MG63 (cell line): ENCODE measurements at places on chromosomes 16 and 17. TPM values are rescaled to one million over a fixed set of nuclear protein-coding genes. Genes with fewer than 3 reads are reported as not detected.

- peak; percentile 40 for DNase-seq
Observed at GRCh38 chr17:19383681-19384470, 3.1 kb downstream of the MFAP4 start.

DNA sequence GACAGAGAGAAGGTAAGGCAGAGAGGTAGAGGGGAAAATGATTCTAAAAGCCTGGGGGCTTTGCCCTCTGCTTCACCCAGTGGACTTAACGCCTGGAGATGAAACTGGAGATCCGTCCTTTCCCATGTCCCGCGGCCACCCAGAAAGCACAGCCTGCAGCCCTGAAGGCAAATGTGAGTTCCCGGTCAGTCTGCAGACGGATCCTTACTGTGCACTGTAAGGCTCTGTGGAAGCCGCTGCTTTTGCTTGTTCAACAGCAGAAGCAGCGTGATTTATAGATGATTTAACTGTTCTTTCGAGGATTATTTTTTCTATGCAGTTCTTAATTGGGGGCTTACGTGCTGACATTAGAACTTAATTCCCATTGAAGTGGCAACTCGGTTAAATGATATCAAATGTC, 290.4 kb downstream of the FOXL1 start:
- no peak for DNase-seq

The ESRP2 gene
- 0.36 TPM in 1 of 2 replicates, not detected in the other for total RNA-seq

The B3GNT9 gene
- total RNA-seq, result 5.2 and 10.0 TPM in 2 replicates

DNA sequence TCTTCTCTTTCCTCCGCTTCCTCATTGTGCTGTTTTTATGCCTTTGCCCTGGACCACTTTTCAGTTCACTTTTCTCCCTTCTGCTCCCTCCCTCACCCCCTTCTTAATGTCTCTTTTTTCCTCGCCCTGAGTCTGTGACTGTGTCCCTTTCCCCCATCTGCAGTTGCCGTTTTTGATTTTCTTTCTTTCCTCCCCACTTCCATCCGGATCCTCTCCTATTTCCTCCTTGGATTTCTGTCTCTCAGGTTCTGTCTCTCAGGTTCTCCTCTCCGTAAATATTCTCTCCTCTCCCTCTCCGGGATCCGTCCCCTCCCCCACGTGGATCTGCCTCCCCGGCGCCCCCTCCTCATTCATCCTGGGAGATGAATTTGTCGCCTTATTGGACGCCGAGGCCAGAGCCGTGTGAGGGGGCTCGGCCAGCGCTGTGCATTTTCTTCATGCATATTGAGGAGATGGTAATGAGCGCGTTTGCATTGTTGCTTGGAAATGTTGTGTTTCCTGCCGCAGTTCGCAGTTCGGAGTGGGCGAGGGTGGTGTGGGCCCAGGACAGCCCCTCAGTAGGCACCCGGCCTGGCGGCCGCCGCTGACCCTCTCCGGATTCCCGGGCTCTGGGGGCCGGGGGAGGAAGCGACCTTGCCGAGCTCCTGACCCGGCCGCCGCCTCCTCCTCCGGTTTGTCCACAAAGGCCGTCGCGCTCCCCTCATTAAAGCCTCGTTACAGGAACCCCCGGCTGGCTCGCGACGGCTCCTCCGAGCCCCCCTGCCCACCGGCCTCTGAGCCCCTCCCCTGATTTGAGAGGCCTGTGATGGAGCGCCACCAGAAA, 4.5 kb upstream of the IRX3 start:
- no peak for DNase-seq

The NACA2 gene
- total RNA-seq, result 0.43 TPM in 1 of 2 replicates, not detected in the other

GRCh38 chr17:43874293-43874692, 27.3 kb downstream of the CD300LG start:
- no peak for DNase-seq

The TMEM98 gene
- 7.4 and 24.3 TPM in 2 replicates for total RNA-seq

The SPN gene
- total RNA-seq, result not detected in 2 replicates

GRCh38 chr17:17073581-17074403, 31.5 kb downstream of the MPRIP start:
- peak; percentile 41 for DNase-seq

DNA sequence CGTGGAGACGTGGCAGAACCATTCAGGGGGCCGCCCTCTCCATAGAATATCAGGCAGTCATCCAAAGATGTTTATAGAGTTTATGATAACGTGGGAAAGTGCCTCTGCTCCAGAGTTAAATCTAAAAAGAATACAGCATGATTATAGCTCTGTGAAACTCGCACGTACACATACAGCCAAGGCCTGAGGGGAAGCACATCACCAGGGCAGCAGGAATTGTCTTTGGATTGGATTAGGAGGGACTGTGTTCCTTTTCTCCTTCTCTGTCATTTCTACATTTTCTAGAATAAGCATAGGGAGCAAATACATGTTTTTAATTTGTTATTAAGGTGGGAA, 26.9 kb downstream of the EEF2K start:
- no peak for DNase-seq

The BTBD17 gene
- not detected in 2 replicates for total RNA-seq

The NPIPA7 gene
- 11.1 TPM in 1 of 2 replicates, not detected in the other for total RNA-seq

GRCh38 chr17:33814852-33815251, 440.2 kb upstream of the CCL2 start:
- no peak for DNase-seq

DNA sequence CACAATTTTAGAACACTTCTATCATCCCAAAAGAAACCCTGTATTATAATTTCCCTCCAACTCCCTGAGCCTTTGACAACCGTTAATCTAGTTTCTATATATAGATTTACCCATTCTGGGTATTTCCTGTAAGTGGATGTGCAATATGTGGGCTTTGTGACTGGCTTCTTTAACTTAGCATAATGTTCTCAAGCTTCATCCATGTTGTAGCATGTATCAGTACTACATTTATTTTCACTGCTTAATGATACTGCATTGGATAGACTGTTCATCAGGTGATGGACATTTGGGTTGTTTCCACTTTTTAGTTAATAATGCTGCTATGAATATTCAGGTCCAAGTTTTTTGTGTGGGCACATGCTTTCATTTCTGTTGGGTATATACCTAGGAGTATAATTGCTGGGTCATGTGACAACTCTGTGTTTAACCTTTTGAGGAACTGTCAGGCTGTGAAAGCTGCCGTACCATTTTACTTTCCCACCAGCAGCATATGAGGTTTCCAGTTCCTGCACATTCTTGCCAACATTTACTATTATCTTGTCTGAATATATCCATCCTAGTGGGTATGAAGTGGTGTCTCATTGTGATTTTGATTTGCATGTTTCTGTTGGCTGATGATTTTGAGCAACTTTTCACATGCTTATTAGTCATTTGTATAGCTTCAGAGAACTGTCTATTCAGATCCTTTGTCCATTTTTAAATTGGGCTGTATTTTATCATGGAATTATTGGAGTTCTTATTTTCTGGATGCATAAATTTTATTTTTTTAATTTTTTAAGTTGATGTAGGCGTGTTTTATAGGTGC, 16.4 kb downstream of the REXO5 start:
- DNase-seq, result no peak

- DNase-seq, result no peak
Observed at GRCh38 chr16:68233835-68234187, 2.1 kb downstream of the ESRP2 start.

GRCh38 chr16:57651344-57652333, 16.5 kb upstream of the ADGRG3 start:
- no peak for DNase-seq

The CSH1 gene
- total RNA-seq, result not detected in 2 replicates

- no peak for DNase-seq
Observed at GRCh38 chr17:63697341-63698286, 2.3 kb downstream of the LIMD2 start.

- no peak for DNase-seq
Observed at GRCh38 chr16:16038950-16039349, 89.5 kb downstream of the ABCC1 start.

DNA sequence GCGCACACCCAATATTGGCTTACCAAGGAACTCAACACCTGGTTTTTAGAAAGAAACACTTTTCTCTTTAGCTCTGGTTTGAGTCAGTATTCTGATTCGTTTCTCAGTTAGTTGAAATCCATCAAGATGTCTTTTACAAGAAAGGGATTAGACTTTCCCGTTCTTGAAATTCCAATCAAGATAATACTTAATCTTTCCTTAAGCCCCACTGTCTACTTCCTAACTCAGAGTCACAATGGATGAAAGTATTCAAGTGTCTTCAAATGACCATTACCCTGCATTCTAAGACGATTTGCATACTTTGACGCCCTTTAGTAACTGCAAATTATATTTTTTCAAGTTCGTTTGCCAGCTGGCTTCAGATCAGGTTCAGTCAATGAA, 189.8 kb downstream of the USP22 start:
- no peak for DNase-seq

DNA sequence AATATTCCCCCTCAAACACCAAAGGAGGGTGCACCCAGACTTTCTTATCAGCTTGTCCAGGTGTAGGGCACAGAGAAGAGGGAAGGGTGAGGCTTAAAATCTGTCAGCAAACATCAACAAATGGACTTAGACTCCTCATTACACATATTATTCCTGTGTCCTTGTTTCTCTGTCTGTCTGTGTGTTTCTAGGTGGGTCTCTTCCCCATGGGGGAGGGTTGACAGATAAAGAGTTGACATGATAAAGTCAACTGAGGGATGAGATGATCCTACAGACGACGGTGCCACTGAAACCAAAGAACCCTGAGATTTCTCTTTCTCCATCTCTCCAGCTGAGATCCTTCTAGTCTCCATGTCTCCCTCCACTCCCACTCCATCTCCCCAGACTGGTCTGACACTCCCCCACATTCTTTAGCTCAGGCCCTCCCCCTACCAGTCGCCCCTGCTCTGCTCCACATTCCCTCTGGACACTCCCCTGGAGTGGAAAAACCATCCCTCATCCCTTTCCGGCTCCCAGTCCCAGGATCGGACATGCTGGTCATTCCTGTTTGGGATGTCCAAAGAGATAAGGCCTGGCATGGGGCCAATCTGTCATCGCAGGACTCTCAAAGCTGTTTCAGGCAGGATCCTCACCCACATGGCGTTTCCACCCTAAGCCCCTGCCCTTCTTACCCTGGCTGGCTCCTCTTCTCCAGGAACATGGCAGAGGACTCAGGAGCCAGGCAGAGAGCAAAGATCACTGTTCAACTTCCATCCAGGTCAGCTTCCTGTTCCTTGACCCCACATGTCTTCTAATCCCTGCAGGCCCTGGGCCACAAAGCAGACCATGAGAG, 2.9 kb upstream of the ITGA3 start:
- DNase-seq, result no peak

The VAT1 gene
- 181 and 263 TPM in 2 replicates for total RNA-seq

- DNase-seq, result peak; percentile 14
Observed at GRCh38 chr16:12260647-12261262, 284.2 kb downstream of the SNX29 start.

- DNase-seq, result no peak
Observed at GRCh38 chr17:45733781-45734180, 50.3 kb upstream of the CRHR1 start.

DNA sequence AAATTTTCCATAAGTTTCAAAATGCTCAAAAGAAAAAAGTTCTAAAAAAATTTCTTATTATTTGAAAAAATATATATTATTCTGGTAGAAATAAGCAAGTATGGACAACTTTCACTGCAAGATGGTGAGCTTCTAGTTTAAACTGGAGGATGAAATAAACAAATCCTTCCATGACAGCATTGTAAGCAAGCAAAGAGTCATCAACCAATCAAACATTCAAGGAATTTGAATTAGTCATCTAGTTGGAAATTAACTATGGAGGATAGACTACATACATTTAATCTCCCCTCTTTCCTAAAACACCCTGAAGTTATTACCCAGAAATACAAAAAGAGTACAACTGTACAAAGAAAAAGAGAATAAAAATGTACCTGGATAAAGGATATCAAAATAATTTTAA, 51.0 kb upstream of the IRX5 start:
- no peak for DNase-seq
